ENCODE measurements at places on chromosomes 5 and 9.

- DNase-seq: no peak
These were observed 52.6 kb upstream of the ATP10B start for GRCh38 chr5:160904591-160904990.

DNA sequence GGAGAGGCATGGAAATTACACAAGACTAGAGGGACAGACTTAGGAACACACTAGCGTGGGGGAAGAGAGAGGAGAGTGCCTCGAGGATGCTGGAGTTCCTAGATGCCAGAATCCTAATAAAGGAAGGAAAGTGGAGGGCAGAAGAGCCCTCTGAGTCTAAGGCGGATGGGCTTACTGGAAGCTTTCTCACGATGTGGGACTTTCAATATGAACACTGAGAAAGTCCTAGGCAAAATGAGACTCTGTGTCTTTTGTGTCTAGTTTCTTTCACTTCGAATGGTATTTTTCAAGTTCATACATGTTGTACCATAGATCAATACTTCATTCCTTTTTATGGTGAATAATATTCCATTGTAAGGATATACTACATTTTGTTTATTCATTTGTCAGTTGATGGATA lies 239.4 kb downstream of the NSG2 start:
- no peak for DNase-seq

DNA sequence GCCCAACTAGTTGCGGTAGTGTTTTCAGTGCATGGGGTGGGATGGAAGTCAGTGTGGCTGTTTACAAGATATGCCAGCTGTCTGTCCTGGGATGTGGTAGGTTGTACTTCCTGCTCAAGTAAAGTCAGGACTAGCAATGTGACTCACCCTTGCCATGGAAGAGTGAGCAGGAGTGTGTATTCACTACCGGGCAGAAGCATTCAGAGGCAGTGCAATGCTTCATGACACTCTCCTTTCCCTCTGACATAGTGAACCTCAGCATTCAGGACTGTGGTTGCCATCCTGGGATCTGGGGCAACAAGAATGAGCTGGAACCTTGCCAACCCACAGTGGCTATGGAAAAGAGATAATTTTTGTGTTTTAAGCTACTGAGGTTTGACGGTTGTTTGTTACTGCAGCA lies 68.9 kb downstream of the BOD1 start:
- no peak for DNase-seq

GRCh38 chr5:37721447-37721871 lies 118.4 kb downstream of the GDNF start:
- no peak for DNase-seq

- DNase-seq: no peak
These were observed 17.5 kb downstream of the NR2F1 start for GRCh38 chr5:93600409-93601070.

DNA sequence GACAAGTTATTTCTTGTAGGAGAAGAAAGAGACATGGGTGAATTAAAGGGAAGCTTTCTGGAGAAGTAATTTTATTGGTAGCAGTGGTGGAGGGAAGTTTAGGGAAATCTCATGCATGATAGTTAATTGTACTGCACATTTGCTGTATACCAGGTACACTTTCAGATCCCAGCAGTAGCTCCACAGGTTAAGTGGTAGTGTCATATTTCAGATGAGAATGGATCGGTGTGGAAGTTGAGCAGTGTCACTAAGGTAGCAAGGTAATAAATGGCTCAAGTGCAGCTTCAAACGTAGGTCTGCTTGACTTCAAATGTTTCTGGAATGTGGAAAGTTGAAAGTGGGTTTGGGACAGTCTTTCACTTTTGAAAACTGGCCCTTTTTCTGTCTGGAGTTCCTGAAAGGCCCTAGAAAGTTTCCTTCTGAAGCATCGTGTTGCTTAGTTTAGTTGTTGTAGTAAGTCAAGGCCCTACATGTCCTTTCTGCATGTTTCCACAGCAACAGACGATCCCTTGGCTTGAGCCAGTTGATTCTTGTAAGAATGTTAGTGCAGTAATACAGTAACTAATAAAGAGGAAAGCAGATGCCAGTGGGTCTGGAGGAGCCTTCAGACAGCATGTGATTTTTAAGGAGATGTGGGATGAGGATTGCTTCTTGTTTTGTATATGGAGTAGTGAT lies 3.7 kb downstream of the CLTA start:
- no peak for DNase-seq

- DNase-seq: no peak
These were observed 192.8 kb downstream of the MED10 start for GRCh38 chr5:6185574-6185973.

DNA sequence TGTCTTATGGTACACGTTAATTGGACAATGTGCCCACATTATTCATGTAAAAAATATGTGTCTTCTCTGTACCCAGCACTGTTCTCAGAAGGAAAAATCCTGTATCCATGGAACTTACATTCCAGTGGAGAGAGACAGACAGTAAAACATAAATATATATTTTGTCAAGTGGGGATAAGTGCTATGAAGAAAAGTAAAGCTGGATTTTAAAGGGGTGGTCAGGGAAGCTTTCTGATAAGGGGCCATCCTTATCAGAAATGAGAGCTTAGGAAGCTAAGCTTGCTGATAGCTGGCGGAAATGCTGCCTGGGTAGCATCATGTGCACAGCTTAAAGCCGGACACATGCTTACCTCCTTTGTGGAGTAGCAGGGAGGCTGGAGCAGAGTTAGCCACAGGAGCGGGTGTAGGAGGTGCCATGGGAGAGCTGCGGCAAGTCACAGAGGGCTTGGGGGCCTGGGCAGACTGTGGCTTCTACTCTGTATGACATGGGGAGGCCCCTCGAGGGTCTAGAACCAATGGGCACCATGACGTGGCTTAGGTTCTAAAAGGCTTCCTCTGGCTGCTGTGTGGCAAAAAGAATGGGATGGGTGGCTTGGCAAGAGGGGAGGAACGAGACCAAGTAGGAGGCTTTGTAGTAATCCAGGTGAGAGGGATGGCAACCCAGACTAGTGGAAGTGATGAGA lies 141.7 kb downstream of the FGF1 start:
- DNase-seq: peak; percentile 63

DNA sequence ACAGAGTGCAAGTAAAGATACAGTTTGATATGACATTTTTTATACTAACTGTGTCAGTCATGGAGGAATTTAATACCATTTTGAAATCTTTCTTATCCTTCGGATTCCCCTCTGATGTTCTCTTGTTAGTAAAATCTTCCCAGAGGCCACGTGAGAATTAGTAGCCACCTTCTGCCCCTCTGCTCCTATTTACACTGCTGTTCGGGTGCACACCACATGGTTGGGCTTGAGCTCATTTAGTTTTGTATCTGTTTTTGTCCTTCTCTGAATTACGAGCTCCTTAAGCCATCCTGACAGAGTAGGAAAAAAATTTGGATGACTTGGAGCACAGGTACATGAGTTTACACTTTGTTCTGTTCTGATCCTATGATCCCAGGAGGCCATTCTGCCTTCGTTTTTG lies 109.7 kb downstream of the SV2C start:
- DNase-seq: no peak

DNA sequence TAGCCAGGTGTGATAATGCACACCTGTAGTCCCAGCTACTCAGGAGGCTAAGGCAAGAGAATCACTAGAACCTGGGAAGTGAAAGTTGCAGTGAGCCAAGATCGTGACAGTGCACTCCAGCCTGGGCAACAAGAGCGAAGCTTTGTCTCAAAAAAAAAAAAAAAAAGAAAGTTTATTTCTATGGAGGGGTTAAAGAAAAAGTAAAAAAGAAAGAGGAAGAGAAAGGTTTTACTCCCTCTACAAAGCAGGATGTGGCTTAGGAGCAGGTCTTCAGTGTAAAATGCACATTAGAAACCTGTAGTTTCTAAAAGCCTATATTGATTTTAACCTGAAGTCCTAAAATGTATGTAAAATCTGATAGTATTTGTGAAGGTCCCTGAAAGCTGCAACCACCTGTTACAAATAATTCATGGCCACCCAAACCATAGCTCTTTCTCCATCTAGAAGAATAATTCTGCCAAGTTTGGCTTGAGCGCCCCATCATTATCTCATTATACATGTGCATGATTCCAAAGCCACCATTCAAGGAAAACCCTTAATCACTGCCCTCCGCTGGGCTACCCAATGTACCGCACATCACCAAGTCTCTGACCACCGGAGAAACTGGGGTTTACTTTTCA lies 3.4 kb downstream of the FNBP1 start:
- DNase-seq: no peak

DNA sequence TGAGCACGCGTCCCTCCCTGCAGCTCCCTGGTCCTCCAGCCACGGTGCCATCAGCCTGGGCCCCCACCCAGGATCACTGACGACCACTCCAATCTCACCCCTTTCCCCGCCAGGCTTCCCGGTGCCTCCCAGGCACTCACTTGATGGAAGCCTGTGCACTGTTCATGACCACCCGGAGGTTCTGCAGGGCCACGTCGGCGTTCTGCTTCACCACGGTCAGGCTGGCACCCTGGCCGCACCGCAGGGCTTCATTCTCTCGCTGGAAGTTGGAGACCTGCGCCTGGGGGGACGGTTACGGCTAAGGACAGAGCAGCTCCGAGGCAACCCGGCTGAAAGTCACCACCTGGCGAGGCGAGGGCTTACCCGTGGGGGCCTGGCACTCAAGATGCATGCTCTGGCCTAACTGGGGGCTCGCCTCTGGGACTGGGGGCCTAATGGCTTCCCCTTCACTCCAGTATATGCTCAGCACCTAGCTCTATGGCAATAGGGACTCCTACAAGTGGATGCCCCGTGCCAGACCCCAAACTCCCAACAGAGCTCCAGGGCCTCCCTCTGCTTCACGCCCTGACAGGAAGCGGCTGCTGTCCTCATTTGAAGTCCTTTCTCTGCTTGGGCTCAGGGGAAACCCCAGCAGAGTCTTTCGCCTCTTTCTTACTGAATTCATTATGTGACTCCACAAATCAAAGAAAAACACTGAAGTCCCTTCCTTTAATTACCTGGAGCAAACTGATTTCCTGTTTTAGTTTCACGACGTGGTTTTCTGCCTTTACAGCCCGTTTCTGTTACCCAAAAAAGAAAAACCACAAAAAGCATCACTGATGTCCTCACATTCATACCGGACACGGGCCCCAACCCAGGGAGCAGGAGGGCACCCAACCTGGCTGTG lies 4.2 kb upstream of the SNAPC4 start:
- no peak for DNase-seq

DNA sequence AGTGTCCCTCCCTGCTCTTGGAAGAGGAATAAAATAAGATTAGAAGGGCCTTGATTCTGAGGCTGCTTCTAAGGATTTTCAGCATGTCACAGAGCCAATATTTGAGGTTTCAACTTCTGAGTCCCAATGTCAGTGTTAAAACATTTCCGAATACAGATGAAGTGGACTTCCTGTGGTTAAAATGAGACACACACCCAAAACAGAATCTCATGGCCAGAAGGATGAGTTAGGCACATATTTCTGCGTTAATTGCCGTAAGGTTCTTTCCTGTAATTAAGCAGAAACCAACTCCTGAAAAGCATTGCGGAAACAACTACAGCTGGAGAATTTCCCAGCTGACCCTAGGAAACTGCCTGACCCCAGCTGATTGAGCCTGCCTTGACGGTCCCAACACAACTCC lies 10.4 kb upstream of the ZNF354B start:
- no peak for DNase-seq

DNA sequence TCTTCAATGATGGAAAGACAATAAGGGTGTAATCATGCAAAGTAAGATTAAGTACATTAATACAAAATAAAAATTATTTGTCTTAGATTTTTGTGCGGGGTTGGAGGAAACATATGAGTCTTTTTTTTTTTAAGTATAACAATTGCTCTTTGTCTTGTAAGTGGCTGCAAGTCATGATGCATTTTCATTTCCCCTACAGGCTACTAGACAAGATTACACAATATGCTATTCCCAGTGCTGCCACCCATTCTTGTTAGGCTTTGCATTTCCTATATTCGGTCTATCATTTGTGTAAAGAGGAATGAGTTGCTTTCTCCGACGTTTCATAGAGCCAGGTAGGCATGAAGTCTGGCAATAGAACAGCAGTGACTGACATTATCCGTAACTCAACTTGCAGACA lies 294.2 kb upstream of the CYLC2 start:
- no peak for DNase-seq

- no peak for DNase-seq
These were observed 36.5 kb upstream of the CEP72 start for GRCh38 chr5:575636-576035.

DNA sequence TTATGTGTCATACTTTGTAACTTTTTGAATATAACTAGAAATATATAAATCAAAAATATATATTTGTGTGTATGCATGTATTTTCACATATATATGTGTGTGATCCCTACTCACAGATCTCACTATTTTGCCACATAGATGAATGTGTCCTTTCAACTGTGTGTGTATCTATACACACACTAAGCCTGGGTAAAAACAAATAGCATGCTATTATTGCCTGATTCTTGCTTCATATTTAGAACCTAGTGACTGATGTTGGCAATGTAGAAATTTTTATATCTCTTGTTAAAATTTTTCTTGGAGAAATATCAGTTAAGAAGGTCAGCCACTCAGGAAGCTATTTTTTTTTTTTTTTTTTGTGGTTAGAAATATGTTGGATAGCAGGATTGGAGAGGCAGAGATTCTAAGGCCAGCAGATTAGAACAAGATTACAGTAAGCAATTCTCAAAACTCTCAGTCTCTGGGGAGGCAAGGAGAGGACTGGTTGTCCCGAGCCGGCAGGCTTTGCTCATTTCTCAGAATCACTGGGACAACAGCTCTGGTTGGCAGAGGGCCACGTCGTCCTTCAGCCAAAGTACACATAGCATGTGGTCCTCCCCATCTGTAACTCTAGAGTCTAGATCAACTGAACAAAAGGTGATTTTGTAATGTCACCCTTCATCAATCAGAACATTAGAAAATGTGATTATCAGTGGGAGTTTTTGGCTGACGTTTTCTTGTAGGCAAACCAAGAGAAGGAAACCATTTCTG lies 19.7 kb downstream of the C6 start:
- peak; percentile 67 for DNase-seq

GRCh38 chr9:26954050-26954508 lies 2.1 kb upstream of the IFT74 start:
- no peak for DNase-seq

DNA sequence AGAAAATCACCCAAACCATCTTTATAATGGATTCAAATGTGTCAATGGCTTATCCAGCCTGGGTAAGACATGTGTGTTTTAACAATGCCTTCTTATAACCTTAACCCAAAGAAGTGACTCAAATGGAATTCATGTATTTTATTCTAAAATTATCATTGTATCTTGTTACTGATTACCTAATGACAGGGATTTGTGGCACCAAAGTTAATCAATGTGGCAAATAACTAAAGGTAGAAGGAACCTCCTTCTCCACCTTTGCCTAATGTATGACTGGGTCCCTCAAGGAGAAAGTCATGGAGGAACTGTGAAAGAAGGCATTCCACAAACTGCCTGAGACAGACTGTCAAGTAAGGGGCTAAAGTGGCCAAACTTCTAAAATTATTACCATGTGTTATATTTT lies 84.4 kb upstream of the ITGA1 start:
- DNase-seq: no peak

- DNase-seq: no peak
These were observed 41.5 kb downstream of the TENT4A start for GRCh38 chr5:6754766-6755165.

All from trophoblast cell (in vitro differentiated cells and primary cell).